Skin of body (tissue), 3 donors: ENCODE measurements at places on chromosomes 7 and 10. TPM values are rescaled to one million over a fixed set of nuclear protein-coding genes. Genes with fewer than 3 reads are reported as not detected.

DNA sequence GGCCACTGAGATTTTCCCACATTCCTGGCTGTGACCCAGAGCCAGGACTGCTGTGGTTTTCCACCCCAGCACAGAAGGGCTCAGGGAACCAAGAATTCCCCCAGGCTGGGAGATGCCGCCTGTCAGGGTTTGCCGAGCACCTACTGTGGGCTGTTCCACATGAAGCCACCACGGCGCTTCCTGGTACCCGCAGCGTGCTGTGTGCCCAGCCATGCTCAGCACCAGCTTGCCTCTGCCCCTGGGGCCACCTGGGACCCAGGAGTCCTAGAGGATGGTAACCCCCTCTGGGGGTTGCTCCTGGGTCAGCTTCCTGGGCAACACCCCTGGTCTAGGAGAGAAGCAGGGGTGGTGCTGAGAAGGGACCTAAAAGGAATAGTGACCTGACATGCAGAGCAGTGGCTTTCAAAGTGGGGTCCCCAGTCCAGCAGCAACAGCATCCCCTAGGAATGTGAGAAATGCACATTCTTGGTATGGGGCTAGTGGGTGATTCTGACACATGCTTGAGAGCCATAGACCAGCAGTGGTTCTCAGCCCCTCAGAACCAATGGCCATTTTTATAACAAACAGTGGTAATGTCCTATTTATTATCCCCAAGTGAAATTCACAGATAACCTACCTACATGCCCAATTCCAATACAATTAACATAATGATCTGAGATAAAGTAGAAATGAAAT, 53.4 kb downstream of the TSPAN15 start:
- DNase-seq: no peak

- no peak for DNase-seq
Measured at GRCh38 chr7:39633563-39634477, 10.4 kb downstream of the RALA start.

GRCh38 chr10:9823268-9823930, 1194.3 kb upstream of the CELF2 start:
- DNase-seq: no peak

DNA sequence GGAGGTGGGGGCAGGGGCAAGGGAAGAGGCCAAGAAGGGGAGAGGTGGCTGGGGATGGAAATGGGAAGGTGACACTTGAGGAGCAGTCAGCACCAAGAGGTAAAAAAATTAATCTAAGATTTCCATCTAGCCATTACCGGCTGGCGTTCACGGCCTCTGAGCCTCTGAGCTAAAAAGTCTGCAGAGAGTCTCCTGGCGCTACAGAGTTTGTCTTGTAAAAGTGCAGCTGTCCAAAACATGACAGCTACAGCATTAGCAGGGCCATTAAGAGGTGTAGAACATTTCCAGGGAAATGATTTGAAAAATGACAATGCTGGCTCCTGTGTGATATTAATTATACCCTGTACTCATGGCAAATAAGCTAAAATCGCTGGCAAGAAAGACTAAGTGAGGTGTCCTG, 167.6 kb downstream of the LRMDA start:
- no peak for DNase-seq

DNA sequence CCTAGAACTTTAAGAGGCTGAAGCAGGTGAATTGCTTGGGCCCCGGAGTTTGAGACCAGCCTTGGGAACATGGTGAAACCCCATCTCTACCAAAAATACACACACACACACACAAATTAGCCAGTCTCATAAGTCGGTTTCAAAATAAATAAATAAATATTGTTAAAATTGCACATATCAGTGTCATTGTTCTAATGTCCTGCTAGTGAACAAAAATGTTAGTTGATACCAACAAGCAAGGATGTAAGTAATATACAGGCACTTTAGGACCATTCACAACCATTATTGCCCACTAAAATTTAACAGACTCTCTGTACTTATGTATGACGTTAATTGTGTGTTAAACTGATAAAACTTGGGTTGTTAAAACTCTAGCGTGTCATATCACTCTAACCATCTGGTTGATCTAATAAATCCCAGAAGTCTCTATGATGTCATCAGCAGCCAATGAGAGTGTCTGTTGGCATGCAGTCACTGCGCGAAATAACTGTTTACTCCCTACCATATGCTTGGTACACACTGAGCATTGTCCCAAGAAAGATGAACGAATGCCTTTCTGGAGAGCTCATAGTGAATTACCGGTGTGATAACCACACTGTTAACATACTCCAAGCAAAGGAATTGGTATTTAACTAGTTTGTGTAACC, 30.4 kb upstream of the OTUD1 start:
- peak; percentile 77 for DNase-seq

DNA sequence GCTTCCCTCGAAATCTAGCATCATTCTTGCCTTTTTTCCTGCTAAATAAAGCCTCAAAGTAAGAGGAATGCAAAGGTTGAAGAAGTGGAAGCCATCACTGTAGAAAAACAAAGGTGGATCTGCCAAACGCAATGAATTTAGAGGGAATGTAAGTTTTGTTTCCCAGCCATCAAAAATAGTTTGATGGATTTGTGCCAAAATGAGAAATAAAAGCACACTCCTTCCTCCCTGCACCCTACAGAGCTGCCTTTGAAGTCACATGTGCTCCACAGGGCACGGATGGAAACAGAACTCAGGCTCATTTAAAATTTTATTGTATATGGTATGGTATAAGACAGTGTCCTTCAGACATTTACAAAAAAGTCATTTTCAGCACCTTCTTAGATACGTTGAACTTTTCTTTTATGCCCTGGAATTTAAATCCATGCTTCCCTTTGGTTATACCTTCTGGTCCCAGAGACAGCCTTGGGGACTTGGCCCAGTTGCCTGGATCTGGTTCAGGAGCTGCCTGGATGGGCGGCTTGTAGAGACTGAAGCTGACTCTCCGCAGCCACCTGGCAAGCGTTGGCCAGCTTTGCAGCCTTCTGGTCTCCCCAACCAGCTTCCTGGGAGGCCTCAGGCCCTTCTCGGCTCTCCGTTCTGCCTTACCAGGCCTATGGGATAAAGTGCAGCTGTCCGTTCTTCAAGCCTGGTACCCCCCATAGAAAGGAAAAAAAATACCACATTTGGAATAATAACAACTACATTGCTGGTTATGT, 228.5 kb upstream of the NEBL start:
- DNase-seq: no peak

The MYH16 gene
- total RNA-seq: not detected

The CCDC3 gene
- 36.3 TPM for total RNA-seq

GRCh38 chr7:74403521-74404387, 50.0 kb upstream of the GTF2IRD1 start:
- no peak for DNase-seq

DNA sequence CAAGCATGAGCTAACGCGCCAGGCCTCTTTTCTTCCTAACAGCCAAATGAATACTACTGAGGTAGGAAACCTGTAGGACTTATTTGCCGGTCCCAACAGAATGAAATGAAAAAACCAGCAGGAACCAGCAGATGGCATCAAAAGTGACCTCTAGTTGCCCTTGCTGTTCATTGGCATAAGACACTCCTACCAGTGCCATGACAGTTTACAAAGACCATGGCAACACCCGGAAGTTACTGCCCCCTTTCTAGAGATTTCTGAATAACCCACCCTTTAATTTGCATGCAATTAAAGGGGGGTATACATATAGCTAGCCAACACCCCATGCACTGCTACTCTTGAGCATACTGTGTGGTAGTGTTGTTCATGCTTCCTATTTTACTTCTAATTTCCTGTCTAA, 65.2 kb downstream of the ATE1 start:
- no peak for DNase-seq
